ENCODE measurements at places on chromosomes 1 and 21.

- no peak for DNase-seq
Observed at GRCh38 chr1:226574044-226574443, 25.5 kb downstream of the STUM start.

DNA sequence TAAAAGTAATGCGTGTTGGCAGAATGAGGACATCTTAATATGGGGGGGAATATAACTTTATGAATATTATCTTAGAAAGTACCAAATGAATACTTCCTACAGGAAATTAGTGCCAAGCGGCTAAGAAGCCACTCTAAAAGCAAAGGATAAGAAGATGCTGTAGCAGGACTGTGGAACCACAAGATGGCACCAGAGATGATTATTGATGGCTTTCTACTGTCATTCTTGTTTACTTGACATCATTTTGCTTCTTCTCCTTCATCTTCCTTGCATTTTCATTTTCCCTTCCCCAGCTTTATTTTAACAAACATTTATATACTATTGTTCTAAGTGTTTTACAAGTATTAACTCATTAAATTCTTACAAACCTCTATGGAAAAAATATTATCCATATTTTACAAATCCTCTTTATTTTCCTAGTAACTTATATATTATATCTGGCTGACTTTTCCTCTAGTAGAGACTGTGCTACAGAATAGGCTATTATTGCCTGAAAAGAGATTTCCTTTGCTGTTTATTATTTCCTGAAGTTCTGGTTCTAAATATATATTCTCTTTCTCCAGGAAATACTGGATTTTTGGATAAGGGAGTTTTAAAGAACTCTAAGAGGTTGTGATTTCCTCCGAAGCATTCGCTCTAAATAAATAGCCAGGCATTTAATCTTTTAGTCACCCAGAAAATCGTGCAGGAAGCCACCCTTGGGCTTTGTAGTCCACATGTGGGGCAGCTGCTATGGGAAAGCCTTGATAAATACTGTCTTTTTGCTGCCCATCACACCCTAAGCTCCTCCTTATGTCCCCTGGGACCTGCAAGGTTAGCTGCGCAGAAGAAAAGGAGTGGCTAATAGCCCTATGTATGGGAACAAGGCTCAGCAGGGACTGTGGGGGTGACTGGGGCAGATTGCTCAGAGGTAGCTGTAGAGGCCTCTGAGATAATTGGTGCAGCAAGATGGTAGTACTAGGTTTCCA, 69.8 kb downstream of the TPR start:
- DNase-seq: no peak

- DNase-seq: no peak
Observed at GRCh38 chr1:54273092-54273794, 73.3 kb downstream of the MRPL37 start.

GRCh38 chr1:39727932-39728317, 10.8 kb upstream of the PPIE start:
- no peak for DNase-seq

DNA sequence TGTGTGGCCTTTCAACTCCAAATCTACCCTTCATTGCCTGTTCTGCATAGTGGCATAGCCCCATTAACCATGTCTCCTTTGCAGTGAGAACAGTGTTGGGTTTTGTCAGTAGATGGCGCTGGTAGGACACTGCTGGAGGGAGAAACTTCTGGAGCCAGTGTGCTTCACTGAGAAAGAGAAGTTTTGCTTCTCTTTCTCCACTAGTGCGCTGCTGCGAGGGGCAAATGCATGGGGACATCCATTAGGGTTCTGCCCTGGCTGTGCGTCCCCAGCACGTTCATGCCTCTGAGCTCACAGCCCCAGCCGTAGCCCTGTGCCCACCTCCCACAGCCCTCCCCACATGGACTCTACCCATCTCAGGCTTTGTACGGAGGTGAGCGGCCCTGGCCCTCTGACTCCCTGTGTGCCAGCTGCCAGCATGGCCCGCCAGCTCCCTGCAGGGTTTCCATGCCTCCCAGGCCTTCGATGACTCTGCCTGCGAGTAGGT, 53.1 kb downstream of the RIMS3 start:
- DNase-seq: peak; percentile 41

DNA sequence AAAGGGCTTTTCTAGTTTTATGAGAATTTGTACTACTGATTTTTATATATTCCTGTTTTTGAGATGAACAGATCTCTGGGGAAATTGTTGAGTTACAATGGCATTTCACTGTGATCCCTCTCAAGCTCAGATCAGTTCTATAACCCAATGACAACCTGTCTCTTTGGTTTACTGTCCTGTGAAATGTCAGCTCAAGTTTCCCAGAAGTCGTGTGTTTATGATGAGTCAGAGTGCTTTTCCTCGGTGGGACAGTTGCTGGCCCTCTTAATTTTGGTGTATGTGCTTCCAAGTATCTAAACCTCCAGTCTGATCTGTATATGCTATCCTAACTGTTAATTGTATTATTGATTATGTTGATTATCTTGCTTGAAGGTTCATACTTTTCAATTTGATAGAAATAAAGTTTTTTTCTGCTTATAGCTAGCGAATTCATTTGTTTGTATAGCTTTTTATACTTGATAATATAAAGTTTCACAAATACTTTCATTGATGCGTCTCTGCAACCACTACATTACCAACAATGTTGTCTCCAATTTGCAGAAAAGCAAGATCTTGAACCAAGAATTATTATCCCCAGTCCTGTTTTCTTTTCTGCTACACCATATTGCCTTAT, 77.5 kb upstream of the DNAJC6 start:
- DNase-seq: no peak

DNA sequence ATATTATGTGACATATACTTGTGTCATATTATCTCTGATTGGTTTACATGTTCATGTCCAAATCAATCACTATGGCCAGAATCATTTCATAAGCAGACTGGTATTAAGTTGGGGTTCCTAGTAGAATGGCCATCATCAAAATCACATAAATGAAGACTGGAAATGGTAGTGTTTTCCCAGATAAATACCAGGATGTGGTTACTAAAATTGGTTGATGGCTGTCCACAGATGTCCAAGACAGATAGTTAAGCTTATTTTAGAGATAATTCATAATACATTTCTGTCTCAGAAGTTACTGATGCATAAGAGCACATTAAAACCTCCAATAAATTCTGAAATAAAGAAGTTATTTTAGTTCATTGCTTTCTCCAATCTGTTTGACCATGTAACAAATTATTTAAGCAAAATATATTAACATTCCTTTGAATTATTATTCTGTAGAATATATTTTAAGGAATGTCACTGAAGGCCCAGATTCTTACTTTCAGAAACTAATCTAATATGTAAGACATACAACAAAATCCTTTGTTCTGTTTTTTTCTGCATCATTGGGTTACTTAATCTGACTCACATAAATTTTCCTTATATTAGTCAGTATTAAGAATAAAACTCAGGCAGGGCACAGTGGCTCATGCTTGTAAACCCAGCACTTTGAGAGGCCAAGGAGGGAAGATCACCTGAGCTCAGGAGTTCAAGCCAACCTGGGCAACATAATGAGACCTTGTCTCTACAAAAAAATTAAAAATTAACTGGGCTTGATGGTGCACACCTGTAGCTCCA, 483.9 kb downstream of the PTPRC start:
- no peak for DNase-seq

GRCh38 chr1:81408419-81408818, 392.3 kb upstream of the ADGRL2 start:
- DNase-seq: peak; percentile 42

- no peak for DNase-seq
Observed at GRCh38 chr1:67738401-67738800, 53.4 kb downstream of the GADD45A start.

- DNase-seq: no peak
Observed at GRCh38 chr1:187715483-187715882, 886.7 kb downstream of the PLA2G4A start.

DNA sequence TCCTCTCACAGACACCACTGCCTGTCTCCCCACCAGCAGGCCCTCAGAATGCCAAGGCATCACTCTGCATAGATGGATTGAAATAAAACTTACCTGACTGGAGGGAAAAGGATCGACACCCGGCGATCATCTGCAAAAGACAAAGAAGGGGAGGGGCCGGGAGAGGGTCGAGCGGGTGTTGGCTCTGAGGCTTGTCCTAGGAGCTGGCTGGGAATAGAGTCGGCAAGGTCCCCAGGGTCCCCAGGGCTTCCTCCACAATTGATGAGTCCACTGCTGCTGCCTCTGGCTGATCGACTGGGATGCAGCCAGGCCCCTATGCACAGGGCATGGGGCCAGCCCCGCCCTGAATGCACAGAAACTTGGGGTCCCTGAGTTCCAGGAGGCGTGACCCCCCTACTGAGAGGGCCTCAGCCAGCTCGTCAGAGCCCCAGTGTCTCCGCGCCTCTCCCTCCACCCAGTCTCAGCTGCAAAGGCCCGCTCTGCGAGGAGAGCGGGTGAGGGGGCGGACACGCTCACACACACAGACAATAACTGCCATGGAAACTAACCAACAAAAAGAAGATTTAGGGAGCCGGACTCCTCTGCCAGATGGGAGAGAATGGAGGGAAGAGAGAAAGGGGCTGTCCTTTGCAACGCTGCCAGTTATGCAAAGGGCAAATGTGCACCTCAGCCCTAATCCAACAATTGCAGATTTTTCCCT, at the start of gene KLHDC8A:
KLHDC8A (minus strand) TSS at position 483 of the 700 bp plus-strand sequence. CDS start 13,318 bp downstream, outside the sequence.
- DNase-seq: no peak

- no peak for DNase-seq
Observed at GRCh38 chr1:66770240-66770639, 18.0 kb downstream of the DYNLT5 start.

DNA sequence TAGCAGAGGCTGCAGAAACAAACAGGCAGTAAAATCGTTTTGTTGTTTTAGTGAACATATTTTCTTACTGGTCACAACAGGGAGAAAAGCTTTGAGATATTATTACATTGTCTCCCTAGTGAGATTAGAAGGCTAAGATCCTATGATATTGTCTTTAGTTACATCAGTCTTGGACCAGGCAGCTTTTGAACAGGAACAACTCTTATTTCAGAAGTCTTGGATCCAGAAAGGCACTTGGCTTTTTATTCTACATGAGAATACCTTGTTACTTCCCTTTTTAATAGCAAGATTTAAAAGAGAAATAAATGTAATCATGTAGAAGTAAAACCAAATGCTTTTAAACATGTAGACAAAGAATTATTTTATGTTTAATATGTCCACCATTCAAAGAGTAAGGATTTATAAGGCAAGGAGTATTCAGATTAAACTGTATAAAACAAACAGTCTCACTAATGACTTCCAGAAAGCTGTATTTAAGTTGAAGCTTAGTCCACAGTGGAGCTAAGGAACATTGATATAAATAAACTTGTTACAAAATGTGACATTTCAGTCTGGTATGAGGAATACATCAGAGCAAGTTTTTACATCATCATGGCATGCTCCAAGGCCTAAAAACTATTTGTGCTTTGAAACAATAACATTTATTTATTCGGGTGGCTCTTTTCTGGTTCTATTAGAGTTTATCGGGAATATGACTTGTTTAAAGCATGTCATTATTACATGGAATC, 72.2 kb downstream of the PHTF1 start:
- no peak for DNase-seq

GRCh38 chr1:2271211-2271721, 43.1 kb downstream of the SKI start:
- no peak for DNase-seq

- no peak for DNase-seq
Observed at GRCh38 chr1:9691691-9692090, 40.2 kb downstream of the PIK3CD start.

GRCh38 chr1:38605063-38605462, 254.5 kb downstream of the RRAGC start:
- no peak for DNase-seq

- no peak for DNase-seq
Observed at GRCh38 chr21:41000838-41001237, 153.9 kb upstream of the DSCAM start.

GRCh38 chr1:11761988-11762406, at the start of gene C1orf167:
Gene C1orf167 (plus strand): TSS chr1:11762193. CDS start chr1:11764401, 2,208 bp downstream.
- no peak for DNase-seq

DNA sequence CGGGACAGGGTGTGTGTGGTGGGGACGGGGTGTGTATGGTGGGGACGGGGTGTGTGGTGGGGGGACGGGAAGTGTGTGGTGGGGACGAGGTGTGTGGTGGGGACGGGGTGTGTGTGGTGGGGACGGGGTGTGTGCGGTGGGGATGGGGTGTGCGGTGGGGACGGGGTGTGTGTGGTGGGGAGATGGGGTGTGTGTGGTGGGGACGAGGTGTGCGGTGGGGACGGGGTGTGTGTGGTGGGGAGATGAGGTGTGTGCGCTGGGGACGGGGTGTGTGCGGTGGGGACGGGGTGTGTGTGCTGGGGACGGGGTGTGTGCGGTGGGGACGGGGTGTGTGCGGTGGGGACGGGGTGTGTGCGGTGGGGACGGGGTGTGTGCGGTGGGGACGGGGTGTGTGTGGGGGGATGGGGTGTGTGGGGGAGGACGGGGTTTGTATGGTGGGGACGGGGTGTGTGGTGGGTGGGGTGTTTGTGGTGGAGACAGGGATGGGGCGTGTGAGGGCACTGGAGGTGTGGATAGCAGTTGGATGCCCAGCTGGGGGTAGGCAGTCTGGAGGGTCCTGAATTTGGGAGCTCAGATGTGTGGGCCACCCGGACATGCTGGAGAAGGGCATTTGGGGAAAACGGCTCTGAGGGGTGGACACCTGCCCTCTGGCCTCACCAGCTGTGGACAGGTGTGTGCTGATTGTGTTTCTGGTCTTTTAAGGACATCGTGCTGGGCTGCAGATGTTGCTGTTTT, 16.9 kb downstream of the IBA57 start:
- no peak for DNase-seq

- DNase-seq: no peak
Observed at GRCh38 chr1:242146652-242147051, 147.8 kb upstream of the MAP1LC3C start.

DNA sequence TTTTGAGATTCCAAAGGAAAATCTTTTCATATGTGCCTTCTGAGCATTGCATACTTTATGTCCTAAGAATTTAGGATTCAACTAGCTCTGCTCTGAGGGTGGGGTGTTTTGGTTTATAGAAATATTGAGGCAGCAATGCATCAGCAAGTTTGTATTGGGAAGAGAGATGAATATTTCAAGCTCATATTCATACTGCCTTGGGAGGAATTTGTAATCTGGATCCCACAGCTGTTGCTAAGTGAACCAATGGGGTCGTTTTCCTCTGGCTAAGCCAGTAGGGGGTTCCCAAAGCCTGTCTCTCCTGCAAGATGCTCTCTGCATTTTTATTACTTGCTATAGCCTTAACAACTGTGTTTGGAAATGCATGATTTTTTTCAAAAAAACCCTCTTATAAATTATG, 130.6 kb downstream of the SNX7 start:
- no peak for DNase-seq

DNA sequence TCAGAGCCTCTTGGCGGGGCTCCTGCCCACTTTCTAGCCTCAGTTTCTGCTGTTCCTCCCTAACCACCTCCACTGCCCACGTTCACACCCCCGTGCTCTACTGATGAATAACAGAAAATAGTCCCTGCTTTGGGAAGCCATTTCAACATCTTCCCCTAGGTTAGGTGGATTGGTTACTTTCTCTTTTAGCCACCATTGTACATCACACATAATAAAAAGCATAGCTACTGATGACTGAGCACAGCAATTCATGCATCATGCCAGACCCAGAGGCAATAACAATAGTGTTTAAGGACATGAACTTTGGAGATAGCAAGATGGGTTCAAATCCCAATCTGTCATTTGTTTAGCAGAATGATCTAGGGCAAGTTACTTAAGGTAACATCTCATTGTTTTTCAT, 74.6 kb downstream of the COLGALT2 start:
- DNase-seq: no peak

- DNase-seq: no peak
Observed at GRCh38 chr21:19440792-19441655, 1037.4 kb upstream of the TMPRSS15 start.
